ENCODE measurements at places on chromosomes 3 and 15.

GRCh38 chr15:58396181-58396580 is 35.6 kb upstream of the LIPC start:
- no peak for DNase-seq

GRCh38 chr3:46898321-46899150 is 21.0 kb downstream of the PTH1R start:
- no peak for DNase-seq

DNA sequence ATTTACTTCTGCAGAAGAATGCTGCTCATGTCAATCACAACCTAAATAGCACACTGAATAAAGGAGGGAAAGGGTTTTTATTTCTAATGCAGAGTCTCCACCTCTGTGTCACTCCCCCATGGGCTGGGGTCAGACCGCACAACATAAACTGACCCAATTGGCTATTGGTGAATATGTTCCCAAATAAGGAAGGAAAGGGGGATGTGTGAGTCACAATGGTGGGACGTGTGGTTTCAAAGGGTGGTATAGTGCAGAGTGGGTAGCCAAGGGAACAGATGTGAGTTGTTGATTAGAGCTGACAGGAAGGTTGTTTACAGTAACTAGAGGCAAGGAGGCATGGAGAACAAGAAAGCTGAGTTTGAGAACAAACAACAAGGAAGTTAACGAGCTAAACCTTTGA is 491.8 kb downstream of the ZPLD1 start:
- DNase-seq = no peak

DNA sequence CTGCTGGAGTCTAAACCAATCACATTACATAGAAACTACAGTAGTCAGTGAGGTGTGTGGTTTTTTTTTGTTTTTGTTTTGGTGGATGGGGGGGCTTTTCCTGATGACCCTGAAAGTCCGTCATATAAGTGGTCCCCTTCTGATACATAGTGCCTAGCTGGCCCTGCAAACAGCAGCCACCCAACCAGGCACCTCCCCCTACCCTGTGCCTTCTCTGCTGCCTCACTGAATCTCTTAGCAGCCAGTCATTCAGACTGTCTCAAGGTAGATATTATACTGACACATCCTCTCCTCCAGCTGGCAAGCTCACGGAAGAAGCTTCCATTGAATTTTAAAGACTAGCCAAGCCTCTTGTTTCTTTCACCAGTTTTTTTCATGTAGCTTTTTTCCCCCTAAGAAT is 21.4 kb downstream of the SYN2 start:
- no peak for DNase-seq

DNA sequence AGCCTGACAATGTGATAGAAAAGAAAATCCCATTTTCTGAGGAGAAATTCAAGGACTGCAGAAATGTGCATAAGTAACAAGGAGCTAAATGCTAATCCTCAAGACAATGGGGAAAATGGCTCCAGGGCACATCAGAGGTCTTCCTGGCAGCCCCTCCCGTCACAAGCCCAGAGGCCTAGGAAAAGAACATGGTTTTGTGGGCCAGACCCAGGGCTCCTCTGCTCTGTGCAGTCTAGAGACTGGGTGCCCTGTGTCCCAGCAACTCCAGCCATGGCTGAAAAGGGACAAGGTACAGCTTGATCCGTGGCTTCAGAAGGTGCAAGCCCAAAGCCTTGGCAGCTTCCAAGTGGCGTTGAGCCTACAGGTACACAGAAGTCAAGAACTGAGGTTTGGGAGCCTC is 176.8 kb upstream of the SUCLG2 start:
- no peak for DNase-seq

DNA sequence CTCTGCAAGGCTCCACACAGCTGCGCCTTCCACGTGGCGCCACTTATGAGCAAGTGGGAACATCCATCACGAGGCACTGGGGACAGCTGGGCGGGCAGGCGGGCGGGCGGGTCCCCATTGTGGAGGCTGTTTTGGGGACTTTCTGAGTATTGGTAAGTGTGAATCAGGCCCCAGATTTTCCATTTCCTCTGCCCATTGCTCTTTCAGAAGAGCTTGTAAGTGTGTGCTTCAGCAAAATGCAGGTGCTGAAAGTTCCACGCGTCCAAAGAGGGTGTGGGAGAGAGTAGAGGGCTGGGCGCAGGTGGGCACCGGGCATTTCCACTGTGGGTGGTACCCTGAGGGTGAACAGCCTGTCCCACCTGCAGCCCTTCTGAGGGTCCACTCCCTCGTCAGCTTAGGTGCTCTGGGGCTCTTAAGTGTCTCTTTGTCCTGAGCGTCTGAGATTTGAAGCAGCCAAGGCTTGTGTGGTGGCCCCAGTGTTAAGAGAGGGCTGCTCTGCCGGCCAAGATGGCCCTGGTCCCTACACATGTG is 177.1 kb downstream of the RPLP1 start:
- DNase-seq = no peak

DNA sequence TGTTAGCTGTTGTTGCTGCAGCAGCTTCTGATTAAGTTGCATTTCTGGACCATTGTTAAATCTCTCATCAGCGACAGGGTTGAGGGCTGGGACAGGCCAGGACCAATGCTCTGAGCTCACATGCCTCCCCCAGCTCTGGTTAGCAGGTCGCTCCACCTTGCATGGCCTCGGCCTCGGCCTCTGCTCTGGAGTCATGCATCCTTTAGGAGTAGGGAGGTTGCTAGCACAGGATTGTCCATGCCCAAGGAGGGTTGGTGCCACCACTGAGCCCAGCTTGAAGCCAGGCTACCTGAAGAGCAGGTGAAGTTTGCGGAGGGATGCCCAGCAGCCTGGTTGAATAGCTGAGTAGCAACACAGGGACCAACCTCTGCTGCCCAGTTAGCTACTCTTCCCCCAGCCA is 11.2 kb upstream of the CPNE9 start:
- no peak for DNase-seq

DNA sequence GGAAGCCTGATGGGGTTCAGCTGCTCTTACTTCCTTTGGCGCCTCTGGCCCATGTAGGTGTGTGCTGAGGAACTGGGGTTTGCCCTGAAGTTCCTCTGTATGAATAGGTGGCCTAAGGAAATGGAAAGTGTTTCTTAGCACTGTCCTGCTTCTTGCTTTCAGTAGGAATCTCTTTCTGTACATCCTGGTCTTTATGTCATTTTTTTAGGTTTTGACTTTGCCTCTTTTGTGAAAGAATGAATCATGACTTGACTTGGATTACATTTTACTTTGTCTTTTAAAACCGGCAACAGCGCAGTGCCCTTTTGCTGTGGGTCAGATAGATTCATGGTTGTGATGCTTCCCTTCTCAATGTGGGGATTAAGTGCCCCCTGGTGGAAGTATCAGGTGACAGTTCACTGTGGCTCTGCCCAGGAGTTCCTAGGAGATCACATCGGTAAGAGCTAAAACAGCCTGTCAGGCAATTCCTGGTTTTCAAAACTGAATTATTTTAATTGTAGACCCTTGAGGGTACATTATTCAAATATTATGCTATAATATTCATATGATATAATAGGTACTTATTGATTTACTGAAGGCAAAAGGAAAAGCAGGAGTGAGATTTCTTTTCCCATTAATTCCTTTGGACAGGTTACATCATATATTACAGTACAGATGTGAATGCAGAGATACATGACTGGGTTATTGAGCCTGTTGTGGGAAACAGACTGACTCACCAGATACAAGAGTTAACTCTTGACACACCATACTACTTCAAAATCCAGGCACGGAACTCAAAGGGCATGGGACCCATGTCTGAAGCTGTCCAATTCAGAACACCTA is 95.4 kb downstream of the HCN4 start:
- DNase-seq = peak; percentile 27

DNA sequence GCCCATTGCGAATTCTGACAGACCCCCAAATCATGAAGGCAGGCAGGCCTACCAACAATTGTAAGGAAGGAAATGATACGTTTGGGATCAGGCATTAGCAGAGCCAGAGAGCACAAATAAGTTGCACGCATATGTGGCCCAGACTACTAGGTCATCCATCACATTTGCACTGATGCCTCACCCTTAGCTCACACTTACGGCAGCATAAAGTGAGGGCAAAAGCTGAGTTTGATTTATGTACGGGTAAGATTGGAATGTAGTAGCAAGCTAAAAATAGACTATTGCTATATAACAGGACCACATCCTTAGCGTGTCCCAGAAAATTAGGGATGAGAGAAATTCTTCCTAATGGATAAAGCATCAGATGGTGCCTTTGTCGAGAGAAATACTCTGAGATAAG is 58.6 kb downstream of the QTRT2 start:
- no peak for DNase-seq

- no peak for DNase-seq
Observed at GRCh38 chr15:100869151-100869999, 10.3 kb upstream of the ALDH1A3 start.

- DNase-seq = no peak
Observed at GRCh38 chr3:81968658-81969057, 207.2 kb upstream of the GBE1 start.

DNA sequence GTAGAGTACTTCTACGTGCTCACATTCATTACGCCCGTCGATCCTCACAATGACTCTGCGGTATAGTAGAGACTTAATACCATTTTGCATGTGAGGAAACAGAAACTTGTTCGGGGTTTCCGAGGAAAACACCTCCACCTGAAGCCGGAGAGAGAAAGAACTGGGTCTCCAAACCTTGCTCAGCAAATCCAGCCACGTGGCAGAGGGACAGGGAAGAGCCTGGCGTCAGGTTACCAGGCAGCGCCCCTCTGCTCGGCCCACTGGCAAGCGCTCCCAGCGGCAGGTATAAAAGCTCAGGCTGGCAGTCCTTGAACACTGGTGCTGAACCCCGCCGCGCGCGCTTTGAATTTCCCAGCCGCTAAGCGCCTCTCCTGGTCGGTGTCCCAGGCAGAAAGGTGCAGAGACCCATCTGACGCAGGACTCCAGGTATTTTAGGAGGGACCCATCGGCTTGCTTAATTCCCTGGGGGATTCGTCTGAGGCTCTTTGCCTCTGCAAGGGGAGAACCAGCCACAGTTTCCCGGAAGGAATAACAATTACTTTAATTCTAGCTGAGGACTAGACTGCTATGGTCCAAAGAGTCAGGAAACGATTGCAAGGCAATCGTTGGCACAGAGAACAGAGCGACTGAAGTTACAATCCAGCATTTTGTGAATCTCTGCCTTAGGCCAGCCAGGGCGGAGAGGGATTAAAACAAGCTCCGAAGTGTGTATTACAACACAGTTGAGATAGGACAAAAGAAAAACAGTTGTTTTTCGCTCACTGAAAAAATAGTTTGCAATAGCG is at the start of gene C2CD4A:
Gene C2CD4A (plus strand): TSS at position 315 of the 785 bp plus-strand sequence. CDS start 637 bp downstream, outside the sequence.
- DNase-seq = no peak

GRCh38 chr3:151955356-151955755 is 81.9 kb downstream of the SUCNR1 start:
- no peak for DNase-seq

GRCh38 chr15:58585693-58586443 is 154.1 kb downstream of the LIPC start:
- no peak for DNase-seq

GRCh38 chr3:193230610-193231009 is 10.4 kb upstream of the PLAAT1 start:
- no peak for DNase-seq

DNA sequence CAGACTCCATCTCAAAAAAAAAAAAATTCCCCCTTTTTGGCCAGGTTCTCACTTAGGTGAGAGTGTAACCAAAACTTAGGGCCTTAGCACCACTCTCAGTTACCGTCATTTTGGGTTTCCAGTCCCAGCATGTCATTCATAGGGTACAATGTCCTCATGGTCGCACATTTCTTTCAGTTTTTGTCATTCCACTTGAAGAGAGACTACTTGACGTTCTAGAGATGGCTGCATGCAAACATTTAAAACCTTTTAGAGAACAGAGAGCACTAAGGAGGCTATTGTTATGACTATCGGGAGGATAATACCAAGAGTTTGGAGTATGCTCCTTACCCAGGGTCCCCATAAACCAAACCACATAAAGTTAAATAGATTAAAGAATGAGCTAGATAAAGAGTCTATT is 37.9 kb upstream of the THUMPD3 start:
- DNase-seq = no peak

DNA sequence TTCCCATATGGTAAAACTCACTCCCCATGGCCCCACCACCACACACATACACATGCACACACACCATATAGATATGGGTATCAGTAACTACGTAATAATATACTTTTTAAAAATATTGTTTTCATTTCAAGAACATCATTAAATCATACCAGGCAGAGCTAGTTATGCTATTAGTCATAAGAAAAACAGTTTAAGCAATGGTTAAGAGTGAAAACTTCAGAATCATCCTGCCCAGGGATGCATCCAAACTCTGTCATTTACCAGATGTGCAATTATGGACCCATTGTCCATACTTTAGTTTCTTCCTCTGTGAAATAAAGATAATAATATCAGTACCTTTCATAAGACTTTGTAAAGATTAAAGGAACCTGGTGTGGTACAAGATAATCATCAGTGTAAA is 608.3 kb downstream of the RBMS3 start:
- no peak for DNase-seq

- DNase-seq = no peak
Observed at GRCh38 chr3:149091983-149092382, 5.7 kb upstream of the HLTF start.

DNA sequence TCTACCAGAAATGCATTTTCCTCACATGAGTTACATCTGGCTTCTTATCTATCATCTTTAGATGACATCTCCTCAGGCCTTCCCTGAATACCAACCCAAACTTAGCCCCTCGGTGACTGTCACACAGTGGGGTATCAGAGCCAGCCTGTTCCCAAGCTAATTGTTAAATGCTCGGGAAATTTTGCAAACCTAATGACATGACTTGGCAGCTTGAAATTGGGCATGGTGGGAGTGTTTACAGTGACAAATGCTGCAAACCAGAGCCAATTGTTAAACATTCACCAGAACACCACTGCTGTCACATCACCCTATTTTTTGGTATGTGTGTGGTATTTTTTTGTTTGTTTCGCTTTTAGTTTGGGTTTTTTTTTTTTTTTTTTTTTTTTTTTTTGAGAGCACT is 130.8 kb downstream of the HCN4 start:
- no peak for DNase-seq

- DNase-seq = no peak
Observed at GRCh38 chr3:139119331-139120025, 74.8 kb upstream of the PRR23C start.

- DNase-seq = no peak
Observed at GRCh38 chr15:39336926-39337325, 244.0 kb upstream of the THBS1 start.

DNA sequence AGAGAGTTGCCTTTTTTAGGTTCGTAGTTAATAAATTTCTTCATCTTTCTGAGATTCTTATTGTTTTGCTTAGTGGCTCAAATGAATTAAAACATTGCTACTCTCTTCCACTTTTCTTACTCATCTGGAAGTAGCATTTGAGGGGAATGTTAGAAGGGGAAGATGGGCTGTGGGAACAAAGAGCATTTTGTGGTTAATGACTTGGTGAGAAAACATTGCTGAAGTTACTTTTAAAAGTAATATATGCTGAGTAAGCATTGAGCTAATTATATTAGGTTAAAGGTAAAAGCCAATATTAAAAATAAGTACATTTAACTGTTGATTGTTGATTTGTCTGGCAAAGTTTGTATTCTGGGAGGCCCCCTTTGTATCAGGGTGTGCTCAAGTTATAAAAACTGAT is 5.7 kb downstream of the MORF4L1 start:
- DNase-seq = no peak

GRCh38 chr15:57881972-57882371 is 175.5 kb downstream of the POLR2M start:
- DNase-seq = no peak

GRCh38 chr15:73564255-73564654 is 68.9 kb downstream of the NPTN start:
- DNase-seq = no peak

All from D721Med (cell line).